Heart left ventricle (tissue), 16 donors: ENCODE measurements at places on chromosomes 6 and 20. TPM values are rescaled to one million over a fixed set of nuclear protein-coding genes. Genes with fewer than 3 reads are reported as not detected.

IL17F gene
- polyA plus RNA-seq: not detected

GRIK2 gene
- 3.4 TPM for polyA plus RNA-seq

ECHDC1 gene
- 24.3 TPM for polyA plus RNA-seq

KCNK16 gene
- polyA plus RNA-seq: not detected

HS3ST5 gene
- not detected for polyA plus RNA-seq

TMEM200A gene
- polyA plus RNA-seq: not detected

SRMS gene
- polyA plus RNA-seq: not detected
